ENCODE measurements at places on chromosomes 1 and 21.

DNA sequence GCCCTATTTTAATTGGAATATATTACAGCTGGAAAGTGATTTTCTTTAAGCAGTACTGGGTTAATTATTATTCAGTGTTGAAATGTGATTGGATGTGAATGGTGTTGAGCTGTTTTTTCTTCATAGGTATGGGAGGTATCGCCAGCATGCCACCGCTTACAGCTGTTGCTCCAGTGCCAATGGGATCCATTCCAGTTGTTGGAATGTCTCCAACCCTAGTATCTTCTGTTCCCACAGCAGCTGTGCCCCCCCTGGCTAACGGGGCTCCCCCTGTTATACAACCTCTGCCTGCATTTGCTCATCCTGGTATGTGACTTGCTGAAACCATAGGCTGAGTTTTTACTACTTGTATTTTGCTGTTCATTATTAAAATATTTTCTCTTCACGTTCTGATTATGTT is 107.7 kb downstream of the ITSN1 start:
- DNase-seq = no peak

DNA sequence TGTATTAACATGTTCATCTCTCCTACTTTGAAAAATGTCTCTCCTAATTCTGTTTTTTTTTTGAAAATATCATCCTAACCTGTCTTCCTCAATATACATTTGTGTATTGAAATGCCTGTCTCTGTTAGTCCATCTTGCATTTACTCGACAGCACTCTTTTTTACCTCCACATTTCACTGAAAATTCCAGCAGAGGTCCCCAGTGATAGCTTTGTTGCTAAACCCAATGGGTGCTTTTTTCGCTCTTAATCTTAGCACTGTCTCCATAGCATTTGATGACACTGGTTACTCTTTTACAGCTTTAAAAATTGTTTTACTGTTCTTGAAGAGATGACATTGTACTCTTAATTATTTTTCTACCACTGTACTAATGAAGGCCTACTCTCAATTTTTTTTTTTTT is 10.8 kb downstream of the OSBPL9 start:
- no peak for DNase-seq

GRCh38 chr1:9253453-9254105 is 19.0 kb downstream of the H6PD start:
- DNase-seq = no peak

- no peak for DNase-seq
Observed at GRCh38 chr1:113683384-113684152, 75.7 kb downstream of the PHTF1 start.

GRCh38 chr1:155911156-155912055 is at the start of gene RIT1:
Gene RIT1 (minus strand): TSS chr1:155911349. CDS start chr1:155910761, 588 bp downstream.
- DNase-seq = no peak

- DNase-seq = no peak
Observed at GRCh38 chr1:40053138-40053887, 12.8 kb downstream of the CAP1 start.

GRCh38 chr1:87169263-87169910 is 159.3 kb upstream of the LMO4 start:
- DNase-seq = no peak

DNA sequence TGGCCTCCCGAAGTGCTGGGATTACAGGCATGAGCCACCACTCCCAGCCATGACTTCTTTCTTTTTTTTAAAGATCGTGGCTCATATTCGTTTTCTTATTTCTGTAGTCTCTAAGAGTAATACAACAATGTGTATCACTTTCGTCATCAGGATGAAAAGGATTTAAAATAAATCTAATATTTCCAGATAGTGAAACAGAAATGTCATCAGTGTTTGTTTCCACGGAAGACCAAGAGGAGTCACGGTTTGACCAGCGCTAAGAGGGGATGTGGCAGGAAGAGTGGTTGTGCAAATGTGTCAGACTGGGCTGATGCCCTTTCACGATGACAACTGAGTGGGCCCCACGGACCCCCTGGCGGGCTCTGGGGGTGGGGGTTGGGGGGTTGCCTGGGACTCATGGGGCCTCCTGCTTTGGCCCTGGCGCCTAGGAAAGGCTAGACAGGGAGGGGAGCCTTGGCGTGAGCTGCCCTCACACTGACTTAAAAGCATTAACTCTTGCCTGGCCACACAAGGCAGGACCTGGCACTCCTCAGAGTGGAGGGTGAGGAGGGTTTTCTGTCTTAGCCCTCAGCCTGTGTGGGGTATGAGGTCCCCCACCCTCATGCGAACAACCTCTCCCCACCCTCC is 8.4 kb downstream of the SOX13 start:
- no peak for DNase-seq

DNA sequence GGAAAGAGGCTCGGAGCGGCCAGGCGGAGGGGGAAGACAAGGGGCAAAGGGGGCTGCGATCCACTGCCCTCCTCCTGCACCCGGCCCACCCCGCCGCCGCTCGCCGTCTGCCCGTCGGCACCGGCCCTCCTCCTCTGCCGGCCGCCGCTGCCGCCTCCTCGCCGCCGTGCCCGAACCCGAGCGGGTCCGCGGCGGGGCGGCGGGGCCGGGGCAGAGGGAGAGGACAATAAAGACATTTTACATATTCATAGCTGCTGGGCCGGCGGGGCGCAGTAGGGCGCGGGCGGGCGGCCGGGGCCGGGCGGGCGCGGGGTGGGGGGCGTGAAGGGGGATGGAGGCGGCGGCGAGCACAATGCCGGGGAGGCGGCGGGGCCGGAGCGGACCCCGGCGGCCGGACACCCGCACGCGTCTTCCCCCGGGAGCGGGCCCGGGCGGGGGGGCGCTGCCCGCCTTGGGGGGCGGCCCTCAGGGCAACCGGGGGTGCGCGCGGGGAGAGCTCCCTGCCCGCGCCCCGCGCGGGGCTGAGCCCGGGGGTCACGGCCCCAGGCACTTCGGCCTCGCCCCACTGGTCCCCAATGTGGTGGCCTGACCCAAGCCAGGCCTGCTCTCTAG is 546 bp downstream of the POU2F1 start:
- DNase-seq = no peak

DNA sequence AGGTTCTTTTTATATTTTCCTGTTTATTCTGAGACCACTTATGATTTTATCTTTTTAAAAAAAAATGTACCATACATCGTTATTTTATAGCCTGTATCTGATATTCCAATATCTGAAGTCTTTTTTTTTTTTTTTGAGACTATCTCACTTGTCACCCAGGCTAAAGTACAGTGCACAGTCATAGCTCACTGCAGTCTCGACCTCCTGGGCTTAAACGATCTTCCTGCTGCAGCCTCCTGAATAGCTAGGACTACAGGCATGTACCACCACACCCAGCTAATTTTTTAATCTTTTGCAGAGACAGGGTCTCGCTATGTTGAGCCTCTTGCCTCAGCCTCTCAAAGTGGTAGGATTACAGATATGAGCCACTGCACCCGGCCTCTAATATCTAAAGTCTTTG is 25.1 kb downstream of the BCAR3 start:
- DNase-seq = no peak

DNA sequence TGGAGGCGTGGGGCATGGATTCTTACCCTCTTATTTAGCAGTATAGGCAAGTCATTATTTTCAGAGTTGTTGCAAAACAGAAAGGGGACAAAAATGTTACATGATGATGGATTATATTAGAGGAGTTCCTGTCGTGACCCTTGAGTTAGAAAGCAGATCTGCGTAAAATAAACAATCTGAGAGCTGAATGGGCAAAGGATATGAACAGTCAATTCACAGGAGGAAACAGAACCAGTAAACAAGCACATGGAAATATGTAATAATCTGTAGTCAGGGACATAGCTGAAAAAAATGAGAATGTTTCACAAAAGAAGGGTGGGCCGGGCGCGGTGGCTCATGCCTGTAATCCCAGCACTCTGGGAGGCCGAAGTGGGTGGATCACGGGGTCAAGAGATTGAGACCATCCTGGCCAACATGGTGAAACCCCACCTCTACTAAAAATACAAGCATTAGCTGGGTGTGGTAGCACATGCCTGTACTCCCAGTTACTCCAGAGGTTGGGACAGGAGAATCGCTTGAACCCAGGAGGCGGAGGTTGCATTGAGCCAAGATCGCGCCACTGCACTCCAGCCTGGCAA is 20.9 kb downstream of the RCAN1 start:
- DNase-seq = no peak

DNA sequence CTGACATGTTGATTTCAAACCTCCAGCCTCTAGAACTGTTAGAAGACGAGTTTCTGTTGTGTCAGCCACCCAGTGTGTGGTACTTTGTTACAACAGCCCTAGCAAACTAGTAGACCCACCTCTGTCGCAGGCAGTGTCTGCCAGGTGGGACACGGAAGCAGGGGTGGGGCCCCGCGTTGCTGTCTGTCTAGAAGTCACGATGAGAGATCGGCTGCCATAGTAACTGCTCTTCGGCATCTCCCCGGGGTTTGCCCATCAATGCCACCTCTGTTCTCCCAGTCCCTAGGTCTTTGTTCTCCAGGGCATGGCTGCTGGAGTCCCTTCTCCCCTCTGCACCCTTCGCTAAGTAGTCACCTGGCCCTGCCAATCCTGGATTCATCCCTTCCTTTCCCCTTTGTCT is 15.2 kb upstream of the CLSTN1 start:
- no peak for DNase-seq

All from NCI-H1436 treated with DMSO at 0.1 percent for 48 hours (cell line).